ENCODE measurements at places on chromosomes 1 and 21. TPM values are rescaled to one million over a fixed set of nuclear protein-coding genes. Genes with fewer than 3 reads are reported as not detected.

DNA sequence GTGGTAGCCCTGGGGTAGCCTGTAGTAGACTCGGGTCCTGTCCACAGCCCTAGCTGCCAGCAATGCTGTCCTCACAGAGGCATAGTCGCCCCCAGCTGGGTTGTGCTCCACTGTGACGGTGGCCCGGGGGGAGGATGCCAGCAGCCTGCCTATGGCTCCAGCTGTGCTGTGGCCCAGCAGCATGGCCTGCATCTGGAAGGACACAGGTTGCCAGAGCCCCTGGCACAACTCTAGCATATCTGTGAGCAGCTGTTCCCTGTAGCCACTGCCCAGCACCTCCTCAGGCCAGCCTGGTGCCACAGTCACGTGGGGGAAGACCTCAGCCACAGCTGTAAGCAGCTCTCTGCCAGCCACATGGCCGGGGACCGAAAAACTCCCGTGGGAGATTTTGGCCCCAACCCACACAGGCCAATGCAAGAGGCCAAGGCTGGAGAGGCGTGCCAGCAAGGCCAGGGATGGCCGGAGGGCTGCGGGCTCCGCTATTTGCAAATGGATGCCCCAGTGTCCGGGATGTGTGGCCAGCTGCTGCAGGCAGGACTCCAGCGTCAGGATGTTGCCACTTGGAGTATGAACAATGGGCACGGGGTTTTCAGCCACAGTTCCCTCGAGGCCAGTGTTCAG lies 13.9 kb downstream of the FAM151A start:
- H3K27ac ChIP-seq, result no peak overlapping the region
- no peak overlapping the region for H3K4me3 ChIP-seq
- H3K36me3 ChIP-seq, result no peaks in the 10 kb centered on the region

GRCh38 chr1:205561501-205562203 lies 57.2 kb downstream of the CDK18 start:
- H3K27ac ChIP-seq, result no peak overlapping the region
- no peaks in the 10 kb centered on the region for H3K36me3 ChIP-seq
- no peak overlapping the region for H3K4me3 ChIP-seq
- H3K27me3 ChIP-seq, result no peaks in the 10 kb centered on the region

DNA sequence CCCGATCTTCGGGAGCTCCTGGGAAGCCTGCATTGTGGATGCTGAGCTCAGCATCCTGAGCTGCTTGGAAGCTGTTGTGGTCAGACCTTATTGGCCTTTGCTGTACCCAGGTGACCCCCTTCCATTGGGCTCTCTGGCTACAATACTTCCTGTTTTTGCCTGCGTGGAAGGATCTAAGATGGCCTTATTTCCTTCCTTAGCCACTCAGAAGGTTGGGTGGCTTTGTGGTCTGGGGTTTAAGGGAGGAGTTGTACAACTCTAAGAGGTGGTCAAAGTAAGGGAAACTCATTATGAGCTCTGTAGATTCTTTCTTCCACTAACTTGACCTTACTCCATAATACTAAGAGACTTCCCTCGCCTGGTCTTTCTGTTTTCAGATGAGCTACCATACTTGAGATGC lies 17.7 kb downstream of the PFKFB2 start:
- DNase-seq, result no peak
- no peak overlapping the region for H3K4me3 ChIP-seq
- H3K27me3 ChIP-seq, result no peaks in the 10 kb centered on the region
- H3K4me1 ChIP-seq, result no peaks in the 10 kb centered on the region

DNA sequence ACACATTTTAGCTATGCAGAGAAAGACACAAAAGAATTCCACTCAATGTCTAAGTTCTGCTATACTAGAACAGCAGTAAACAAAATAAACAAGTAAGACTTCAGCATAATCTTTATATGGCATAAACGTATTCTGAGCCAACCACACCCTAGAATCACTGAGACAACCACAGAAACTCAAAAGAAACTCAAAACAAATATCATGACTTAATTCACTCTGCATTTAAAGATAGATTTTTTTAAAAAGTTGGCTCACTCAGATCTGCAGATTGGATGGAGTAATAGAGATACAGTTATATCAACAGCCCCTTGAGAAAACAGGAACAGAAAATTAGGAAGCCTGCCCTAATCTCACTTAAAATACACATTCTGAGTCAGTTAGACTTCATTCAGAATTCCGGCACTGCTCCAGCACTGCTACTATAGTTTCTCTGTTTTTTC lies 95.0 kb downstream of the COL24A1 start:
- H3K36me3 ChIP-seq, result no peaks in the 10 kb centered on the region
- no peaks in the 10 kb centered on the region for H3K27me3 ChIP-seq
- H3K4me1 ChIP-seq, result no peaks in the 10 kb centered on the region
- no peak overlapping the region for H3K27ac ChIP-seq
- H3K4me3 ChIP-seq, result no peak overlapping the region
- no peak for DNase-seq

- H3K27ac ChIP-seq, result no peak overlapping the region
- no peaks in the 10 kb centered on the region for H3K36me3 ChIP-seq
- no peak overlapping the region for H3K4me3 ChIP-seq
- no peaks in the 10 kb centered on the region for H3K27me3 ChIP-seq
- peak; percentile 8 for DNase-seq
- H3K4me1 ChIP-seq, result peaks cover 18% of the 10 kb centered on the region
Observed at GRCh38 chr1:31592132-31592531, 15.8 kb downstream of the TINAGL1 start.

GRCh38 chr1:150909585-150910180 lies 16.5 kb upstream of the SETDB1 start:
- no peaks in the 10 kb centered on the region for H3K36me3 ChIP-seq
- no peaks in the 10 kb centered on the region for H3K4me1 ChIP-seq
- H3K27ac ChIP-seq, result no peak overlapping the region
- no peaks in the 10 kb centered on the region for H3K27me3 ChIP-seq
- no peak for DNase-seq

DNA sequence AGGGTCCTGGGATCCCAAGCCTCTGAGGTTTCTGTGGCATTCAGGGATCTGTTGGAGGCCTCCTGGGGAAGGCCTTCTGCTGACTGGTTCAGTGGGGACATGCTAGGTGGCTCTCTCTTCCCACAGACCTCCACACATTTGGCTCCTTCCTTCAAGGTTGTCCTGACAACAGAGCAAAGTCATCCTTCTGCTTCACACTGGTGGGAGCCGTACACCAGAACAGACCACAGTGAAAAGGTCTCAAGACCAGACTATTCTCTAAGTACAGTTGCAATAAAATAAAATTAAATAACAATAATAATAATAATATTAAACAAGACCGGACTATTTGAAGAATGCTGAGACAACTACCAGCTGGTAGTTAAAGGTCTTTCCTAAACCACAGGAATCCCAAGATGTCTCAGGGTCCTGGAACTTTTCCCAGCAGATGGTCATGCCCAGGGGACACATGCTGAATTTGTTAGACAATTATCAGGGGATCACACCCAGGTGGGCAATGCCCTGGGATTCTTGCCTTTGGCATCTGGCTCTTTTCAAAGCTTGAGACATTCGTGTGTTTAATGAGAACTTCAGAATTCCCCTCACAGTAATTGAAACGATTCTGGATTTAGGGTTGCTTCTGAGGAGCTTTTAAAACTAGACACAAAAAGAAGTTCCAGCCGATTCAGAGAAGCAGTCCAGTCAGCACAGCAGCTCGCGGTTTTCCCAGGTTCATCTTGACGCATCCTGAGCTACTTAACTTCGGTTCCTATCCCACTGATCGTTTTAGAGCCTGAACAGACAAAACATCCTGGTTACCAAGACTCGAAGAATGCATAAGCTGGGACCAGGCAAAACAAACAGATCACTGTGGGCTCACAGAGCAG lies 22.9 kb downstream of the HTR1D start:
- H3K27ac ChIP-seq, result no peak overlapping the region
- no peak for DNase-seq
- H3K4me3 ChIP-seq, result no peak overlapping the region
- no peaks in the 10 kb centered on the region for H3K36me3 ChIP-seq

- H3K36me3 ChIP-seq, result no peaks in the 10 kb centered on the region
- H3K27me3 ChIP-seq, result no peaks in the 10 kb centered on the region
- DNase-seq, result no peak
- no peak overlapping the region for H3K27ac ChIP-seq
- H3K4me1 ChIP-seq, result no peaks in the 10 kb centered on the region
Observed at GRCh38 chr1:160826546-160826945, 30.6 kb downstream of the LY9 start.

GRCh38 chr1:170657275-170657853 lies 6.6 kb upstream of the PRRX1 start:
- H3K4me3 ChIP-seq, result no peak overlapping the region
- H3K36me3 ChIP-seq, result no peaks in the 10 kb centered on the region
- H3K4me1 ChIP-seq, result no peaks in the 10 kb centered on the region
- DNase-seq, result no peak
- no peak overlapping the region for H3K27ac ChIP-seq

- peaks cover 13% of the 10 kb centered on the region for H3K4me1 ChIP-seq
- H3K27ac ChIP-seq, result peak overlapping the region; percentile 59
- no peaks in the 10 kb centered on the region for H3K27me3 ChIP-seq
- peak; percentile 84 for DNase-seq
- H3K36me3 ChIP-seq, result no peaks in the 10 kb centered on the region
Observed at GRCh38 chr1:27656157-27656893, 15.7 kb downstream of the IFI6 start.

DNA sequence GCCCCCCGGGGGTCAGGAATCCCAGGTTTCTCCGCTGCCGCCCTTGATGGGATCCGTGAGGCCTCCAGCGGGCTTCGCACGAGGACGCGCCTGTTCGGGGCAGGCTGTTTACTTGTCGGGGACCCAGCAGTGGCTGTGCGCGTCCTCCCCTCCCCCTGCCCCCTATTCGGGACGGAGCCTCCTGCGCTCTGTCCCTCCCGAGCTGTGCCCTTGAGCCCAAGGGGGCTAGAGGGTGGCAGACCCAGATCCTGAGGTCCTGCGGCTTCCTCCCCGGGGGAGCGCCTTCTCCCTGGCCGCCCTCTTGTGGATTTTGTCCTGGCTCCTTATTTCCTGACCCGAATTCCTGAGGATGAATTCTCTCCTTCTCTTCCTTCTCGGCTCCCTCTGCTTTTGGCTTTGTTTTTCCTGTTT lies 38.4 kb downstream of the PIK3CD start:
- H3K36me3 ChIP-seq, result no peaks in the 10 kb centered on the region
- H3K4me1 ChIP-seq, result peaks cover 34% of the 10 kb centered on the region
- no peaks in the 10 kb centered on the region for H3K27me3 ChIP-seq

DNA sequence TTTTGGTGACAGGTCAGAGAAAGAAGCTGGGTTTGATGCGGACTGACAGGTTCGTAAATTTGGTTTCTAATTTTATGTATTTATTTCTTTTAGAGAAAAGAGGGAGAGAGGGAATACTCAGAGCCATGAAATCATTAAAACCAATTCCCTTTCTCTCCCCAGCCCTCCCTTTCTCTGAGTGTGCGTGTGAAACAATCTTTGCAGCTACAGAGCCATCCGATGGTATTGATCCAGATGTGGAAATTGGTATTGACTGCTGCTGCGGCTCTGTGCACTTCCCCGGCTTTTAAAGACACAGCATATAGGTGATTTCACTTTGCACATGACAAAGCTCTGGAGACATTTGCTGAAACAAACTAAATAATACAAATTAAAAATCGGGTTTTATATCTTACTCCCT lies 42.4 kb upstream of the PBX1 start:
- H3K4me1 ChIP-seq, result no peaks in the 10 kb centered on the region
- no peak for DNase-seq
- H3K4me3 ChIP-seq, result no peak overlapping the region
- no peaks in the 10 kb centered on the region for H3K27me3 ChIP-seq

GRCh38 chr21:41979751-41980369 lies 26.0 kb upstream of the C2CD2 start:
- no peak overlapping the region for H3K27ac ChIP-seq
- DNase-seq, result no peak
- no peaks in the 10 kb centered on the region for H3K4me1 ChIP-seq
- no peaks in the 10 kb centered on the region for H3K36me3 ChIP-seq

- H3K4me3 ChIP-seq, result no peak overlapping the region
- H3K36me3 ChIP-seq, result no peaks in the 10 kb centered on the region
- H3K4me1 ChIP-seq, result no peaks in the 10 kb centered on the region
- H3K27me3 ChIP-seq, result no peaks in the 10 kb centered on the region
- DNase-seq, result no peak
- no peak overlapping the region for H3K27ac ChIP-seq
Observed at GRCh38 chr1:41599912-41600311, 115.4 kb upstream of the EDN2 start.

GRCh38 chr1:15066191-15066590 lies 87.4 kb upstream of the TMEM51 start:
- H3K4me3 ChIP-seq, result no peak overlapping the region
- H3K36me3 ChIP-seq, result peaks cover 10% of the 10 kb centered on the region
- H3K27me3 ChIP-seq, result no peaks in the 10 kb centered on the region
- H3K27ac ChIP-seq, result no peak overlapping the region
- no peaks in the 10 kb centered on the region for H3K4me1 ChIP-seq

DNA sequence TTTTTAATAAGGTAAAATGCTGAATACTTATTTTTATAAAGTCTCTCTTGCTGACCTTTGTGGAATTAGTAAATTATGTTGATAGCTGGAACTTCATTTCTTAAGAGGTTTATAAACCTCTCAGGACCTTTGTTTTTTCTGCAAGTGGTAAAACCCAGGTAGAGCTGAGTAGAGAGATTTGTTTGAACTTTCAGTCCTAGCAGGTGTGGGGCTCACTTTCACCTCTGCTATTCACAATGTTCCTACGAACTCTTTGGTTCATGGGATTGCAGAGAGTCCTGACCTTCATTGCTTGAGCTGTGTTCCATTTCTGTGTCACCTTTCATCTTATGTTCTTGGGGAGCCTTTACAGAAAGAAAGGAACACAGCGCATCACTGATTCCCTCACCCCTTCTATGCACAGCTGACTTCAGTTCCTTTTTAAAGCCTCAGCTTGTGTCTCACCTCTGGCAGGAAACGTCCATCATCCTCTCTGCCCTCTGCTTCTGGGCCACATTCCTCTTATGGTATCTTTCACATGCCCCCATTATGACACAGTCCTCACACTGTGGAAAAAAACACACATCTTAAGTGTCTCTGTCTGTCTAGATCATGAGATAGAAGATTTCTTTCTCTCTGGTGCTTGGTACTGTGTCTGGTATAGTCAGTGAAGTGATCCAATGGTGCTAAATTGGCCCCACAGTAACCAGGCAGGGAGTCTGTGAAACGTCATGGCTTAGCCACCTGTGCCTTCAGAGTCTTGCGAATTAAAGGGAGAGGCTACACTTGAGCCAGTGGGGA lies 262.5 kb upstream of the B3GALT2 start:
- no peaks in the 10 kb centered on the region for H3K4me1 ChIP-seq
- no peaks in the 10 kb centered on the region for H3K36me3 ChIP-seq
- H3K4me3 ChIP-seq, result no peak overlapping the region
- H3K27me3 ChIP-seq, result no peaks in the 10 kb centered on the region
- no peak overlapping the region for H3K27ac ChIP-seq

- no peaks in the 10 kb centered on the region for H3K36me3 ChIP-seq
- H3K27ac ChIP-seq, result no peak overlapping the region
- H3K4me1 ChIP-seq, result no peaks in the 10 kb centered on the region
- no peaks in the 10 kb centered on the region for H3K27me3 ChIP-seq
- no peak overlapping the region for H3K4me3 ChIP-seq
Observed at GRCh38 chr1:105368446-105368845, 1618.7 kb downstream of the AMY1C start.

UBE2G2 gene
- 94.6 TPM for total RNA-seq

PPFIA4 gene
- total RNA-seq, result 0.63 TPM

IGSF8 gene
- 29.5 TPM for total RNA-seq

LMO4 gene
- 26.9 TPM for total RNA-seq

FCRLB gene
- total RNA-seq, result 0.79 TPM
